Fibroblast of pulmonary artery (primary cell): ENCODE measurements at places on chromosomes 2 and 18.

GRCh38 chr18:38067821-38068220, 502.2 kb upstream of the CELF4 start:
- DNase-seq = no peak

- no peak for DNase-seq
Observed at GRCh38 chr2:64819774-64820688, 166.3 kb upstream of the SERTAD2 start.

- no peak for DNase-seq
Observed at GRCh38 chr2:237873421-237873831, 14.0 kb downstream of the RAMP1 start.

DNA sequence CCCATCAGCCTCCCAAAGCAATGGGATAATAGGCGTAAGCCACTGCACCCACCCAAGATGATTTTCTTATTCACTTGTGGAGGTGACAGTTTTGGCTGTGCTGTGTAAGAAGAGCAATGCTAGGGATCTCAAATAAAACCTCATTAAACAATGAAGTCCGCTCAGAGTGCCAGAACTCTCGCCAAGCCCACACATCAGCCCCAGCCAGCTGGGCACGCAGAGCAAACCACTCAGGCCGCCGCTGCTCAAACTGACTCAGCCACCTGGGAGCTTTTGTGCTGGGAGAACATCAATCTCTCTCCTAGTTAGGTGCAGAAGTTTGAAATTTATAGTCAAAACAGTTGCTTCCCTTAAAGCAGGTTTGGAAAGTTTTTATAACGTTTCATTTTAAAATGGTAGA, 47.6 kb downstream of the RNF152 start:
- DNase-seq = no peak

- peak; percentile 88 for DNase-seq
Observed at GRCh38 chr2:233486778-233487552, 79.6 kb downstream of the USP40 start.

GRCh38 chr2:9844576-9844975, 1.3 kb downstream of the TAF1B start:
- DNase-seq = peak; percentile 13

DNA sequence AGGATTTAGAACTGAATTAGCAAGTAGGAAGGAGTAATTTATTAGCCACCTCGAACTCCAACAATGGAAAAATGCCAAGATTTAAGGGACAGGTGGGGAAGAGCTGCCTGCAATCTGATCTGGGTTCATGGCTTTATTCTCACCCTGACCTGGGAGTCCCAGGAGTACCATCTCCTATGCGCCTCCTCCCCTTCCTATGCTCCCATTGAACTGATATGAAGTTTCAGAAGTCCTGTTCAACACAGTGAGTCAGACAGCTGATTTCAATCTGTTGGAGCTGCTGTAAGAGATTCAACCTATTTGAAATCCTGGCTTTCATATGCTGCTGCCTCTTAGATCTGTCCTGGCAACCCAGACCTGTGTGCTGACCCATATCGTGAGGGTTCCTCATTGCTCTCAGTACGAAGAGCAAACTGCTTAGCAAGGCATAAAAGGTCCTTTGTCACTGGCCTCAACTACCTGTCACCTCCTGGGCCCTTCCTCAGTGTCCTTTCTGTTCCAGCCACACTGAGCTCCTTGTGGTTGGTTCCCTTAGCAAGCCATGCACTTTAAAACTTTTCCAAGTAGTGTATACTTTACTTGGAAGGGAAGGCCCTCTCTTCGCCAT, 15.9 kb upstream of the CD28 start:
- peak; percentile 47 for DNase-seq

DNA sequence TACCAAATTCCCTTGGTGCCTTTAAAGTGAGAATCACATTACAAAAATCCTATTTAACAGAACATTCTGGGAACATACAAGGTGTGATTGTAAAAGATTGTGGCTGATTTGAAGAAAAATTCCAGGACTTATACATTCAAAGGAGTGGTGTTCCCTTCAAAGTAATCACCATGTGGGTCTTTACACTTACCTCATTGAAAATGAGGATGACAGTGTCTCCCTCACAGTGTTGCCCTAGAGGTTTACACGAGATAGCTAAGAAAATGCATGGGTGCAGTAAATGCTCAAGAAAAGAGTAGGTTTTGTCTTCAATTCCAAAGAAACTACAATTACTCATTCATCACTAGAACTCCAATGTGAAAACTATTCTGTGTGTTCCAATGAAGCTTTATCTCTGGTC, 331.5 kb downstream of the SLC4A3 start:
- no peak for DNase-seq

DNA sequence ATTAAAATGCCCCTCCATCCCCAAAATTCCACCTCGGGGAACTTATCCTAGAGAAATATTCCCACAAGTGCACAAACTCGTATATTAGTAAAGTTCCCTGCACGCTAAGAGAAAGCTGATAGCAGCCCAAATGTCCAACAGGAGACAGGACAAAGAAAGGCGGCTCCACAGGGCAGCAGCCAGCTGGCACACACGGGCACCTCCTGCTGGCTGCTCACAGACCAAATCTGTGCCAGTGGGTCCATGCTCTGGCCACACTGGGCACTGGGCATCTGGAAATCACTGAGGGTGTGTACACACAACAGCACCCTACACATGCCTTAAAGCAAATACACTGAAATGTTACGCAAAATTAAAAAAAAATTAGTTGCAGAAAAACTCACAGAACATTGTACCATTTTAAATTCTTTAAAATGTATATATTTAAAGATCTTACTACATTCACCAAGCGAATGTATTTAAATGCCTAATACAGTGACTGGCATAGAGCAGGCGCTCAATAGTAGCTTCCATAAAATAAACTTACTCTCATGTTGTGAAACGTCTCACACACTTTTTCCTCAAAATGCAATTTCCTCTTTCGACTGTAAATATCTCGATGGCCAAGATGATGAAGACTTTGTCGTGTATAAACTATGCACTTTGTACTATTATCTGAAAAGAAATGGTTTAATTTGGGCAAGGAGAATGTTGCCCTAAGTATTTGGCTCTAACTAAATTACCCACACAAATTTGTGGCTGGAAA, 19.4 kb downstream of the ZNF516 start:
- no peak for DNase-seq

GRCh38 chr2:157990173-157990572, 111.5 kb upstream of the UPP2 start:
- DNase-seq = no peak

DNA sequence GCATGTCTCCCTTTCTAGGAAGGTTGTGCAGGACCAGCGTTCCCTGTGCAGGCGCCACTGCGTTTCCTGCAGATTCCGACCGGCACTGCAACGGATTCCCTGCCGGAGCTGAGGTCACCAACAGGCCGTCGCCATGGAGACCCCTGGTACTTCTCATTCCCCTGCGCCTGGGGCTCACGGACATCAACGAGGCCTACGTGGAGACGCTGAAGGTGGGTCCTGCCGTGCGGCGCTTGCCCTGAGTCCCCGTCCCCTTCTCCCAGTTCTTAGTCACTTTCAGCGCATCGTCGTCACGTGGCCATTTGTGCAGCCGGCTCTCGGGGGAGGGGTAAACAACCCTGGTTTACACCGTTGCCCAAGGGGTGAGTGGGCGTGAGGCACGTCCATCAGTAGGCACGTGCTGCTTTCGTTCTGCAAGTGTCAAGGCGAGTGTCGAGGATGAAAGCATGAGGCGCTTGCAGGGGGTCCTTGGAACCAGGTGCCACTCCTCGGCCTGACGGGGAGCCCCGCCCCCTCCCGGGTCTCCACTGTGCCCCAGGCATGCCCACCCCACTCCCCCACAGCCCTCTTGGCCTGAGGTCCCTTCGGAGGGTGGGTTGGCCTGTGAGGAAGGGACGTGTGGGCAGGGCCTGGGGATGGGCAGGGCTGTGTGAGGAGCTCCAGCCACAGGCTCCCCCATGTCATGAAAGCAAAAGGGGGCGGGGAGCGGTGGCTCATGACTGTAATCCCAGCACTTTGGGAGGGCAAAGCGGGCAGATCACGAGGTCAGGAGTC, 19.8 kb downstream of the DTYMK start:
- no peak for DNase-seq

GRCh38 chr2:217816396-217816869, 186.4 kb downstream of the TNS1 start:
- DNase-seq = peak; percentile 73

DNA sequence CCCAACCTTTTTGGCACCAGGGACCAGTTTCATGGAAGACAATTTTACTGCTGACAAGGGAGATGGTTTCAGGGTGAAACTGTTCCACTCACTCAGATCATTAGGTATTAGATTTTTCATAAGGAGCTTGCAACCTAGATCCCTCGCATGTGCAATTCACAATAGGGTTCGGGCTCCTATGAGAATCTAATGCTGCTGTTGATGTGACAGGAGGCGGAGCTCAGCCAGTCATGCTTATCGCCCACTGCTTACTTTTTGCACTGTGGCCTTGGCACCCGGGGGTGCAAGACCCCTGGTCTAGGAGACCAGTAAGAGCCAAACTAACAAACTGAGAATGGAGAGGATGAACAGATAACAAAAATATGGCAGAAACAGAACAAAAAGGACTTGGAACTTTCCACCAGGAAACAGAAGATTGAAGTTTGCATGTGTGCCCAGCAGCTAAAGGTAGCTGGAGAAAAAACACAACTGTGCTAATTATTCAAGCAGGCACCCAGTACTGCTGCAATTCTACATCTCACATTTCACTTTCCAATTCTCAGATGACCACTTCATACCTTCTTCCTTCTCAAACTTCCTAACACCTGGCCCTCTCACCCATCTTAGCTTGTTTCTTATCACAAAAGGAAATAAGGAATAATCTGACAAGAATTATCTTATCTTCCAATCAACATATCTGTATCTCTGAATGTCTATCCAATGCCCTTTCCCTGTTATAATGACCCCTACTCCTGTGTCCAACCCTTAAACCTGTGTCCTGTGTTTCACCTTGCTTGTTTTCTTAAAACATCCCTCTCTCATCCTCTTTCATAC, 24.8 kb downstream of the SP3 start:
- DNase-seq = no peak

DNA sequence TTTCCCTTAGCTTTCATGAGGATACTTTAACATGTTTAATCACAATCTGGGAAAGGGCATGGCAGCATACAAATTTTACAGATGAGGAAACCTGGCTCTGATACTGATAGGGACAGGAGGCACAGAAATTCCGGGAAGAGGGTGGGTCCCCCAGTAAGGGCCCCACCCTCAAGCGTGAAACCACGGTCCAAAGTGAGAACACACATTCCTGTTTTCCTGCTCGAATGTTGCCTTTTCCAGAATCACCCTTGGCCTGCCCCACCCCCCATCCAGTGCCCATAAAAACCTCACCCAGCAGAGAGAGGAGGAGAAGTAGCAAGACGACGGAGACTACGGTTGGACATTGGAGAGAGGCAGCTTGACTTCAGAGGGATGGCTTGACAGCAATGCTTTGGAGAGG, 98.2 kb downstream of the HIBCH start:
- no peak for DNase-seq

GRCh38 chr2:24313744-24314632, 46.3 kb downstream of the ITSN2 start:
- peak; percentile 40 for DNase-seq

- DNase-seq = no peak
Observed at GRCh38 chr2:23027396-23027795, 357.6 kb upstream of the KLHL29 start.

- no peak for DNase-seq
Observed at GRCh38 chr2:160460333-160460731, 33.3 kb downstream of the RBMS1 start.

- DNase-seq = no peak
Observed at GRCh38 chr2:95357717-95358280, 44.7 kb upstream of the FAHD2A start.

DNA sequence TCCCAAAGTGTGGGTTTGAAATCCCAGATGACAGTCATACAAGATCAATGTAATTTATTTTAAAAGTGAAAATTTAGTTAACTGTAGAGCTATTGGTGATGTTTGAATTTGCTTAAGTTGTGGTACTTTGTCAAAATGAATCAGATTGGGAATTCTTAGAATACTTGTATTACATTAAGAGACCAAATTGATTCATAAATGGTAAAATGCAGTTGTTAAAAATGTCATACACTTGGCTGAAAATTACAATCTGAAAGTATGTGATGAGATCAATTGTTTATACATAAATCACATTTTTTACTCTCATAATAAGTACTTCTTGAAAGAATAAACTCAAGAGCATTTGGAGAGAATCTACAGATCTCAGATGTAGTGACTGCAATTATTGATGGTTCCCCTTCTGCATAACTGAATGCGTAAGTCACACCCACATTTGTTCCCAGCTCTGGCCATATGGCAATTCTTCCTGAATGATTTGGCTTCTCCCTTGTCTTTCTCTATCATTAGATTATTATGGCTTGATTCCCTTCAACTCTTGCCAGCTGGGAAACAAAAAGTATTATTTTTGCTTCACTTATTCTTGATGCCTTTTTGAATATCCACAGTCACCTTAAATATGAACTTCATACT, 558.5 kb downstream of the CPS1 start:
- peak; percentile 33 for DNase-seq

GRCh38 chr2:100247256-100248043, 74.9 kb downstream of the LONRF2 start:
- no peak for DNase-seq

- no peak for DNase-seq
Observed at GRCh38 chr2:174085781-174086180, 120.6 kb upstream of the SP3 start.

GRCh38 chr18:56812674-56813073, 161.5 kb downstream of the WDR7 start:
- DNase-seq = no peak

DNA sequence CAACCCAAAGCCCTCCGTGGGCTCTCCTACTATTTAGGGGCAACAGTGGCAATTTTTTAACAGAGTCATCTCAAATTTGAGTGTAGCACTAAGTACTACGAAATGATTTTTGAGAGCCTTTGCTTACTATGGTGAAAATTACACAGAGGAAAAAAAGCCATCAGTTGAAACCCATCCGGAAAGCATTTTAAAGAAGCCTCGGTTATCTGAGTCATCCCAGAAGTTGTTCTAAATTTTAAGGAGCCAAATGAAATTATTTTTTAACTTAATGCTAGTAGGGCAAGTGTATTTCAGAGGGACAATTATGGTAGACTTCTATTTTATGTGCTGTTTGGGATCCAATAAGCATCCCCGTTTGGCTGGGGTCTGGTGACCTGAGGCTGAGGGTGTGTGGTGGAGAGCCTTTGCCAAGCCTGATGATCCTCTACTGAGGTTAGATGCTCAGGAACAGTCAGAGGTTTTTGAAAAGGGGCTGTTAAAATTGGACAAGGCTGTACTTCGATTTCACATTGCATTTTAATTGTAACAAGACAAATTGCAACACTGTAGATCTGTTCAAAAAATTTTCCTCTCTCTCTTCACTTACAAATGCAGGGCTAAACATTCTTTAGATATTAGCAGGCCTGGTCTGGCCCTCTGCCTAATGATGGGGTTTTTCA, 47.0 kb downstream of the RAPGEF4 start:
- DNase-seq = peak; percentile 77

- peak; percentile 67 for DNase-seq
Observed at GRCh38 chr18:76363436-76364120, 131.5 kb downstream of the ZNF516 start.

- DNase-seq = peak; percentile 62
Observed at GRCh38 chr2:85215448-85216401, 82.5 kb downstream of the TCF7L1 start.
